IMR-90 (cell line): ENCODE measurements at places on chromosomes 11 and 22.

DNA sequence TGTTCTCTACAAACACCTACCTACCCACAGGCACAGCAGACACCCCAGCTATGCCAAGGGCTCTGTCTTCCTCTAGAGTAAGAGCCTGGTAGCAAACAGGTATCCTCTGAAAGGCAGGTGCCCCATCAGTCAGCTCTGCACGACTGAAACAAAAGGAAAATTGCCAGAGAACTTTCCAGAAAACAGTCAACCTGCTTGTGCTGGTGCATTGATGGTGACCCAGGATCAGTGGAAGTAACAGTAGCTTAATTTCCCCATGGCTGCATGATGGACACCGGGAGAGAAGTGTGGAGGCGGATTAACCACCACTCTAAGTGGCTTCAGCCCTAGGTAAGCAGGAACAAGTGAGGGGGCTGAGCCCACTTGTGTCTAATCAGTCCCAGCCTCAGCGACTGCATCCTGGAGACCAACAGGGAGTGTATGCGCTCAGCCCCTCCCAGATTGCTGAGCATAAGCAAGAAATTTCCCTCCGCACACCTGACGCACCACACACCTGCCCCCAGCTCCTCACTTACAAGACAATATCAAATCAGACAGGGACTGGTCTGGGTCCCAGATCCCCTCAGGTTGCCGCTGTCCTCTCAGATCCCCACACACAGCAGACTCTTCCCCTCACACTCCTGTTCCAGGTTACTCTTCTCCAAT is 70.7 kb upstream of the IGLL5 start:
- no peak for DNase-seq

GRCh38 chr11:64352099-64352994 is 6.6 kb upstream of the RPS6KA4 start:
- DNase-seq = no peak

- DNase-seq = peak; percentile 71
Observed at GRCh38 chr22:26679003-26679629, 21.7 kb downstream of the MIAT start.

DNA sequence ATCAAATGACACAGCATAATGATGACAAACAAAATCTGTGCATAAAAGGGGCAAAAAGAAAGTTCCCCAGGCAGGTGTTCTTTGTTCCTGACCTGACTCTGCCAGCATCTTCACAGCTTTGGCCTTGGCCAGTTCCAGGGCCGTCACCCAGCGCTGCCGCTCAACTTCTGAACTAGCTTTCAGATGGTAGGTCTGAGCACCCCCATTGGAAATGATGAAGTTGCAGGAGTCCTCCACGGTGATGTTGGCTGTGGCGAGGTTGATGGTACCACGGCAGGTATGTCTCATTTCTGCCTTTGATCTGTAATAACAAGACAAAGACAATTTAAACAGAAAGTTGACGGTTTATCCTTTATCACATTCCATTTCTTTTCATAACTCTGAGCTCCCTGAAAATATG is 5.3 kb downstream of the OSBP start:
- DNase-seq = no peak

- DNase-seq = no peak
Observed at GRCh38 chr11:68204402-68204801, 8.7 kb downstream of the KMT5B start.

GRCh38 chr22:22110548-22111266 is 128.1 kb upstream of the TOP3B start:
- peak; percentile 78 for DNase-seq

DNA sequence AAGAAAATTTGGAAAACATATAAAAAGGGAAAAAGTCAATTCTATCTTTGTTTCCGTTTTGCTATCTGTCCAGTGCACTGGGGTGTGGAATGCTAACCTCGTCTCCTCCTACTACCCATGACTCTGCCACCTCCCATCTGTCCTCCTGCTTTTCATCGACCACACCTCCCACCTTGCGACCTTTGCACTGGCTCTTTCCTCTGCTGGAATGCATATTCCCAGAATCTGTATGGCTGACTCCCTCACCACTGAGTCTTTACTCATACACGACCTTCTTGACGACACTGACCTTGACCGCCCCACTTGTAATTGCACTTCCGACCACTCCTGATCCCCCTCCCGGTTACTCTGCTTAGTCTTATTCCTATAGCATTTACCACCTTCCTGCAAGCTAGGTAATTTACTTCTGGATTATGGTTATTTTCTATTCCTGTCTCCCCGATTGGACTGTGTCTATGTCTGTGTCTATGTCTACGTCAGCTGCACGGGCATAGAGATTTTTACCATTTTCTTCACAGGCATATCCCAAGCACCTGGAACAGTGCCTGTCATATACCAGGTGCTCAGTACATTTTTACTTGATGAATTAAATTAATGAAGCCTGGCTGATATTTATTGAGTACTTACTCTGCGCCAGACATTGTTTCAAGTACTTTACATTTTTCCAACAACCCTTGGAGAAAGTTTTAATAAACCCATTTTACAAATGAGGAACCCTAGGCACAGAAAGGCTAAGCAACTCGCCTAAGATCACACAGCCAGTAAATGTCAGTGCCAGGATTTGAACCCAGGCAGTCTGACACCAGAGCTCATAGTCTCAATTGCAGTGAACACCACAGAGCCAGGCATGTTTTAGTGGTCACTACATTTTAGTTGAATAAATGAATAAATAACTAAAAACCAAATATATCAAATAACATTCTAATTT is 89.3 kb upstream of the SLC22A12 start:
- DNase-seq = no peak

DNA sequence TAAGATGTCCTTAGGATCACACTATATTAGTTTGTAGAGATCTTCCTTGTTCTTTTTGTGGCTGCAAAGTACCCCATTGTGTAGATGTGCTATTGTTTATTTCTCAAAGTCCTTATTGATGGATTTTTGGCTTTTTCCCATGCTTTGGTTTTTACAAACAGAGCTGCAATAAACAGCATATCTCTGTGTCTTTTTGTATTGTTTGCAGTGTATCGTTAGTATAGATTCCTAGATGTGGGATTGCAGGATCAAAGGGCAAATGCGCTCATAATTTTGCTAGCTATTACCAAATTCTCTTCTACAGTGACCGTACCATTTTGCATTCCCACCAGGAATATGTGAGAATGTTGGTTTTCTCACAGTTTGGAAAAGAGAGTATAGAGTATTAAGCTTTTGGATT is 27.5 kb upstream of the FTH1 start:
- DNase-seq = no peak

GRCh38 chr11:62850911-62851806 is 11.8 kb upstream of the WDR74 start:
- no peak for DNase-seq

GRCh38 chr11:133269267-133269666 is 263.0 kb downstream of the OPCML start:
- DNase-seq = no peak

DNA sequence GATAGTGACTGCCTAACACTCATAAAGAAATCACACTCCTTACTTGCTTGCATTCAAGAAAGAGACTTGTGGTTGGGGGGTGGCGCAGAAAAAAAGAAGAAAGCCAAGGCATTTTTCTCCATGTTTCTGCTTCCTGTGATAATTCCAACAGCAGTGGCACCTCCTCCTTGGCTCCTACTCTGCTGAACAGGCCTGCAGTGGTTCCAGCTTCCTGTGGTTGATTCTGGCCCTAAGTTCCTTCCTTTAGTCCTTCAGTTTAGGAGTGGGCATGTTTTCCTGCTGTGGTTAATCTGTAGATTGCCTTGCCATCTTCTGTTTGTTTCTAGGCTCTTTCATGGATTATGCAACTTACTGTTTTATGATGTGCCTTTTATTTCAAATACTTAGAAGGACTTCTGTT is 940.4 kb downstream of the DLG2 start:
- DNase-seq = no peak

GRCh38 chr22:49583886-49584505 is 243.7 kb downstream of the BRD1 start:
- no peak for DNase-seq

GRCh38 chr11:59899532-59899931 is 20.9 kb downstream of the OOSP3 start:
- DNase-seq = no peak

DNA sequence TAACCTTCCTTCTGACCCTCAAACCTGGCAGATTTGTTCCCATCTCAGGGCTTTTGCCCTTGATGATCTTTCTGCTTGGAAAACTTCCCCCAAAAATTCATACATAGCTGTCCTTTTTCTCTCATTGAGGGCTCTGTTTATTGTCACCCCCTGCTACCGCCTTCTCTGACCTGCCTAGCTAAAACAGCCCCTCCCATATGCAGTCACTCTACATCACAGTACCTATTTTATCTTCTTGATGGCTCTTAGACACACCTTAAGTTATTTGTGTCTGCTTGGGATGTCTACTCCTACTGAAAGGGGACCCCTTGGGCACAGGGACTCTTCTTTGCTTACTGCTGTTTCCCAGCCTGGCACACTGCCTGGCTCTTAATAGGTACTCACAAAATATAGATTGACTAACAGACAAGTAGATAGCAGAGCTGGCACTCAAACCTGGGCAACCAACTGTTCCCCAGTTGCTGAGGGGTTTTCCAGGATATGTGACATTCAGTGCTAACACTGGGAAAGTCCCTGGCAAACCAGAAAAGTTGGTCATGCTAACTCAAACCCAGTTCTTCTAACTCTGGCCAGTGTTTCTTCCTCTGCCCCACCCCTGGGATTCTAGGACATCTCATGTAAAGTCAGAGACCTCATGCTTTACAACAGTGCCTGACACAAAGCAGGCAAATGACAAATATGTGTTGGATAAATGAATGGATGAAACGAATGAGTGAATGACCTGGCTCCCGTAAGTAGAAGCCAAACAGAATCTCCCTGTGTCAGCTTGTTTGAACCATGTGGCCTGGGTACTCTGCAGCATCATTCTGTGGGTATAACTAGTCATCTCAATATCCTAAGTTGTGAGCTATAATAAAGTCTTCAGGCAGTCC is 19.8 kb upstream of the FJX1 start:
- DNase-seq = peak; percentile 88

DNA sequence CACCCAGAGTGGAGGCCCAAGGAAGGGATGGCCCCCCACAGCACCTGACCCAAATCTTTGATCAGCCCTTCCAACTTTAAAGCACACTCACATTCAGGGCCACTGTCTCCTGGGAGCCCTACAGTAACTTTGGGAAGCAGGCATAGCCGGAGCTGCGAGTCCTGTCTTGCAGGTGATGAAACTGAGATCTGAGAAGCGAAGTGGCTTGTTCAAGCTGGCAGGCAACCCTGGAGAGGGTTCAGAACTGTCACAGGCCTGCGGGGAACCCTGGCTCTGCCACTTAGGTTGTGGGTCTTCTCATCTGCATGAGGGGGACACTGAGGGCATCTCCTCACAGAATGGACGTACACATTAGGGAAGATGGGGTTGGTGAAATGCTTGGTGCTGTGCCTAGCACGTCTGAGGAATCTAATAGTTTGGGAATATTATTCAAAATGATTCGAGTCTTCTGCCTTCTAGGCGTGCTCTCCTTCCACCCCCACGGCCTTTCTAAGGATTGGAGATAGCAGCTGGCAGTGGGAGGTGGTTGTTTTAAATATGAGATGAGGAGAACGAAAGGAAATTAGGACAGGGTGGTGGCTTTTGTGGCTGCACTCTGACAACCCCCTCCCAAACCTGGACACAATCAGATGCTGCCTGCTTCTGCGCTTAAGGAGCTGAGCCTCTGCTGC is 18.8 kb upstream of the SUN2 start:
- no peak for DNase-seq

DNA sequence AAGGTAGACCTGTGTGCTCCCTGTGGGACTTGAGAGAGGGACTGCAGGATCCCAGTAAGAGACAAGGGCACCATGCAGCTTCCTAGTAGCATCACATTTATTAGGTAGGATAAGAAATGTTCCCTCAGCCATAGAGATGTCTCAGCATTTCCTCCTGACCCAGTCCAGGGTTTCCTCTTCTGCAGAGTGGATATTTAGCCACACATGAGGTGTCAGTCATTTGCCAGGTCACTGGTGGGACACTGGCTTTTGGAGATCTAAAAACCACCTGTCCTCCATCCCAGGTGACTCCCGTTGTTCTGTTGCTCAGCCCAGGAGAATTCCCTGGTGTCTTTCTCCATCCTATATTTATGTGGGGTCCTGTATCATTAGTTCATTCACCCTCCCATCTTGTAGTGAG is 117.5 kb upstream of the NNMT start:
- DNase-seq = no peak

DNA sequence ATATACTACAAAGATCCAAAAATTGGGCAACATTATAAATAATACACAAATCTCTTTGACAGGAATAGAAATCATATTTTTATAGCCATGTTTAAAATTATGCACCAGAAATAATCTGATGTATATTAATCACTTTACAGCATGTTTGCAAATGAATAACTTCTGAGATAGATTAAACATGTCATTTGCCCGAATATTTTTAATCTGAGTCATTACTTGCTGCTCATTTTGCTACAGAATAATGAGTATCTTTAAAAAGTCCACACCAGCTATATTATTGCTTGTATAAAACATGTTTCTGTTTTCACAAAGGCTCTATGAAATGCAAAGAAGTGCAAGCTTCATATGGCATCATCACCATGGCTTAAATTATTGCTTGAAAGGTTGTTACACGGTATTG is 336.8 kb downstream of the GUCY1A2 start:
- no peak for DNase-seq

- no peak for DNase-seq
Observed at GRCh38 chr11:810040-810567, 337 bp downstream of the RPLP2 start.

DNA sequence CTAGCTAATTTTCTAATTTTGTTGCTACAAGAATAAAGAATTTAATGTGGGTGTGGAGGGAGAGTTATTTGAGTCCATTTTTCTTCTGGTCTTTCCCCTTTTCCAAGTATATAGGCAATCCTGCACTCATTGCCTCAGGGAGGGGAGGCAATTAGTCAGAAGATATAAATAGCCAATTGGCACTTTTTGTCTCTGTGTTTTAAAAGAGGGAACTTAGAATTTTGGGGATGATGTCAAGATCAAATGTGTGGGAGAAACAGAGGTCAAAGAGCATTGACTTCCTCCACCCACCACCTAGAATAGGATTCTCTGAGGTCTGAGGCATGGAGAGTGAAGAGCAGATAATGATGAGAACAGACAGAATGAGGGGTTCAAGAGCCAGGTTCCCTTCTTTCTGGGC is 120.3 kb upstream of the ZC3H12C start:
- DNase-seq = no peak

GRCh38 chr22:43955883-43956782 is 891 bp downstream of the SAMM50 start:
- DNase-seq = no peak

GRCh38 chr22:38069372-38070249 is 12.4 kb downstream of the PICK1 start:
- peak; percentile 29 for DNase-seq

DNA sequence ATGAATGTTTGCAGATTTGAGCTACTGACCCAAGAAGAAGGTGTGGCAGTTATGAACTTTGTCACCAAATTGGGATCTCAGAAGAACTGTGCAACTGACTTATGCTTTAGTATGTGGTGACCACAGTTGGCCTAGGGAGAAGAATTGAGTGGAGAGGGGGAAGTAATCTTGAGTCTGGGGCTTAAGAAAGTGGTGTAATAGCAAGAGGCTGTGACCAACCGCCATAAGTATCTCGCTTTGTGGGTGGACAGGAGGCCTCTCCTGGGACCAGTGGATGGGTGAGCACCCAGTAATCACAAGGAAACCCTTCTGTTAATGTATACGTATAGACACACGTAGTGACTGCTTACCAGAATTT is 12.7 kb upstream of the IL10RA start:
- DNase-seq = no peak

GRCh38 chr11:68753300-68753699 is 2.0 kb upstream of the TESMIN start:
- no peak for DNase-seq
